IgD-negative memory B cell (primary cell): ENCODE measurements at places on chromosomes 13 and 19. TPM values are rescaled to one million over a fixed set of nuclear protein-coding genes. Genes with fewer than 3 reads are reported as not detected.

SH2D3A gene
- polyA plus RNA-seq, result 32.7 TPM

FUZ gene
- 6.6 TPM for polyA plus RNA-seq

TYROBP gene
- 13.7 TPM for polyA plus RNA-seq

ZNF490 gene
- 6.7 TPM for polyA plus RNA-seq

TTYH1 gene
- 0.16 TPM for polyA plus RNA-seq

EXOC3L2 gene
- polyA plus RNA-seq, result not detected

OR7D2 gene
- 0.43 TPM for polyA plus RNA-seq

PIK3R2 gene
- 2.1 TPM for polyA plus RNA-seq

MUC16 gene
- polyA plus RNA-seq, result not detected

DPF1 gene
- polyA plus RNA-seq, result 0.24 TPM

CLDND2 gene
- not detected for polyA plus RNA-seq

RFPL4A gene
- polyA plus RNA-seq, result not detected

LGALS14 gene
- not detected for polyA plus RNA-seq

NTN5 gene
- polyA plus RNA-seq, result 0.66 TPM

KIR2DL3 gene
- polyA plus RNA-seq, result 0.59 TPM

HSPB6 gene
- not detected for polyA plus RNA-seq

LRG1 gene
- polyA plus RNA-seq, result 0.81 TPM

OR7A17 gene
- polyA plus RNA-seq, result not detected

SHISA7 gene
- polyA plus RNA-seq, result not detected

KLF12 gene
- 20.6 TPM for polyA plus RNA-seq

ZNF560 gene
- not detected for polyA plus RNA-seq

CEACAM8 gene
- not detected for polyA plus RNA-seq

RDH8 gene
- polyA plus RNA-seq, result not detected

STK24 gene
- 22.9 TPM for polyA plus RNA-seq

CLDN10 gene
- polyA plus RNA-seq, result not detected

TJP3 gene
- polyA plus RNA-seq, result 4.9 TPM

ZC3H13 gene
- polyA plus RNA-seq, result 59.8 TPM

ZNF878 gene
- polyA plus RNA-seq, result not detected

PAK4 gene
- polyA plus RNA-seq, result 3.7 TPM
